GF-D8 (cell line): ENCODE measurements at places on chromosomes 16 and 17.

- DNase-seq, result no peak
Observed at GRCh38 chr17:48100591-48101011, 677 bp downstream of the CBX1 start.

DNA sequence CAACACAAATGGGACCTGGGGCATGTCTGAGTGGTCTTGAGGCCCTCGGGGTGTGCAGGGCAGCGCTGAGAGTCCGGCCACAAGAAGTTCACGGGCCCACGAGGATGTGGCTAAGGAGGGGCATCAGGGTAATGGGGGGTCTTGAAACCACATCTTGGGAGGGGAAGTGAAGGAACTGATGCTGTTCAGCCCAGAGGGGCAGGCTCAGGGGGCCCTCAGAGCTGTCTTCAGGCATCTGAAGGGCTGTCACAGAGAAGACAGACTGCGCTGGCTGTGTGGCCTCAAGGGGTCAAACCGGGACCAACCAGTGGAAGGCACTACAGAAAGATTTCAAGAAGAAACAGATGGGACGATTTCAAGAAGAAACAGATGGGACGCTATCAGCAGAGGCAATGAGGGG is 45.1 kb downstream of the ZNF423 start:
- no peak for DNase-seq

GRCh38 chr16:75821117-75821516 is 94.8 kb upstream of the CPHXL start:
- no peak for DNase-seq

GRCh38 chr16:965036-965395 is 5.8 kb downstream of the LMF1 start:
- no peak for DNase-seq

DNA sequence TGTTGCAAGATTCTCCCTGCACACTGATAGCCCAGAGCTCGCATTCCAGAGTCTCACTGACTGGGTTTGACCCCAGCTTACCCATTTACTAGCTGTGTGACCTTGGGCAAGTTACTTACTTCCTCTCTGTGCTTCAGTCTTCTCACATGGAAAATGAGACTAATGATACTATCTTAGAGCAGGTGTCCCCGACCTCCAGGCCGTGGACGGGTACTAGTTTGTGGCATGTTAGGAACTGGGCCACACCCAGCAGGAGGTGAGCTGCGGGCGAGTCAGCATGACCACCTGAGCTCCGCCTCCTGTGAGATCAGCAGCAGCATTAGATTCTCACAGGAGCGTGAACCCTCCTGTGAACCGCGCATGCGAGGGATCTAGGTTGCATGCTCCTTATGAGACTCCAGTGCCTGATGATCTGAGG is 15.8 kb downstream of the ANKFY1 start:
- DNase-seq, result no peak

GRCh38 chr17:5705876-5706576 is 121.7 kb upstream of the NLRP1 start:
- no peak for DNase-seq

DNA sequence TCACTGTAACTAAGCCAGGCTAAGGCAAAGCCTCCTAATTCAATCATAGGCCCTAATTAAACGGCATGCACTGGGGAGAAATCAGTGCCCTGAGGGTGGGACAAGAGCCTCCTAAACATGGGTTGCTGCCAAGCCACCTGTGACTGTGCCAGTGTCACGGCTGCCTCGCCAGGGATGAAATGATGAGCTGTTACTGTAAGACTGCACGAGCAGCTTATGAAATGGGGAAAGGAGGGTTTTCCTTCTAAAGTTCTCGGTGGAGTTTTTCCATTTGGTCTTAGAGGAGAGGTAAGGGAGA is 12.7 kb downstream of the TMEM11 start:
- no peak for DNase-seq

DNA sequence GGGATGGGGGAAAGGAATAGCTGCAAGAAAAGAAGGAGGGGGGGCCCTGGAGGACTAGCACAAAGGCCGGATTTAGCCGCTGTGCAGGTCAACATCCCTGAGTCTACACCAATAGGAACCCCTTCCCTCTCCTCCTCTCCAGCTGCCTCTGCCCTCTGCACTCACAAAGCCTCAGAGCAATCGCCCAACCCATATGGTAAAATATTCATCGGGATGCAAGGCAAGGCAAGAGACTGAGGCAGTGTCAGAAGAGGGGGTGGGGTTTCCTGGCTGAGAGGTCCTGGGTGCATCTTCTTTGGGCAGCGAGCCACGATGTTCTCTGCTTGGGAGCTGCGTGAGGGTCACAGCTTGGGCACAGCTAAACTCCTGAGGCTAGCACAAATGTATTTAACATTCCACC is 115.5 kb upstream of the NLRP1 start:
- no peak for DNase-seq

GRCh38 chr17:74491626-74492025 is 25.2 kb downstream of the CD300A start:
- peak; percentile 12 for DNase-seq

DNA sequence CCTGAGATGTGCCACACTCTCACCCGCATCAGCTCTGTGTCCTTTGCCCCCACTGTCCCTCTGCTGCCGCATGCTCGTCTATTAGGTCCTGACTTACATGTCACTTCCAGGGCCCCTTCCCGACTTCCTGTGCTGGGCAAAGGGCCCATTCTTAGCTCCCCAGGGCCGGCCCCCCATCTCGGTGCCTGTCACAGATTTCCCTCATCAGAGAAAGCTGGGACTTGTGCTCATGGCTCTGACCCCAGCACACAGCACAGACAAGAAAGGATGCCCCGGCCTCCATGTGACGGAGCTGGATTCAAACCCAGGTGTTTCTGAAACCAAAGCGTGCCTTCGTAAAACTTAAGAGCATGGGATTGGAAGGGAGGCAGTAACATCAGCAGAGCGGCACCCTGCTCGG is 5.9 kb upstream of the MAPK7 start:
- DNase-seq, result no peak

GRCh38 chr17:65172496-65173136 is 35.4 kb downstream of the RGS9 start:
- DNase-seq, result no peak

GRCh38 chr17:59512844-59513385 is 52.5 kb upstream of the DHX40 start:
- no peak for DNase-seq

DNA sequence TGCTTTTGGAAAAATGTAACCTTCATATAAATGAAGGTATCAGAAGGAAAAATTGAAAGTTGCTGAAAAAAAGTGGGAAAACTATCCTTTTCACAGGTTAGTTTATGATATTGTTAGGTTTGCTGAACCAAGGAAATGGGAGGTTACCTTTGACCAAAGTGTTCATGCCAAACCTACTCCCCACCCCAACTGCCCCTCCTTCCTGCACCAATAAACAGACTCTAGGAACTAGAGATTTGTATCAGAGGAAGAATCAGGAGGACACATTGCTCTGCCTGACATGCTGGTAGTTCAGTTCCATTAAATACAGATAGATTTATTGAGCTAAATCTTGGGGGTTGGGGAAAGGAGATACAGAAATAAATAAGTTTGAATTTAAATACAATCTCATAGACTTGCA is 18.2 kb downstream of the MYH8 start:
- no peak for DNase-seq

- peak; percentile 37 for DNase-seq
Observed at GRCh38 chr16:2515180-2515851, 1.6 kb downstream of the ATP6V0C start.

DNA sequence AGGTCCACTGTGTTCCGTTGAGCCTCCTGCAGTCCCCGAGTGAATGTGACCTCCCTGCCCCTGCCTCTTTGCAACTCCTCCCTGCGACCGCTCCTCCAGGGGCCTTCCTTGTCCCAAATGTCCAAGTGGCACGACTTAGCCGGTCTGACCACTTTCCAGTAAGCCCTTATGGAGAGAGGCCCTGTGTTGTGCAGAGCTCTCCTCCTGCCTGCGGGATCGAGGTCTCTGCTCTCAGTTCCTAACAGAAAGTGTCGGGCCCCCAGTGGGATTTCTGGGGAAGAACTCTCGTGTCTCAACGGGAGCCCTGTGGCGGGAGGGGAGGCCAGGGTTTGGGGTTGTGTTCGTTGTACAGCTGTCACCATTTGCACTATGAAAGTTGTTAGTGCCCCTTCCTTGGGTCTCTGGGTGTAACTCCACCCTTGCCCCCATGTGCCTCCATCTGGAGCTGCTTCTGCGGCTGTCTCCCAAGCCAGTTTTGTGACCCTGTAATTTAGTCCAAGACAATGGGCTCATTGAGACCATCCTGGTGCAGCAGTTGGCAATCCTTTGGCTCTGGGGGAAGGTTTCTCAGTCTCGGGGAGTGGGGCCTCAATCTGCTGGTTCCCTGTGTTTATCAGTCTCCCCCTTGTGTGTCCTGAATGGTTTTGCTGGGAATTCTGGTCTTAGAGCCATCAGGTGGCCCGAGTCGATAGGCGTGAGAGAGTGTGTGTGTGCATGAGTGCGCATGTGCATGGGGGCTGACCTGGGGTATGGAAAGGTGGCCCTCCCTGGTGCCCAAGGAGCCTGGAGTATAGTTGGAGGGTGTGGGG is 234.5 kb downstream of the SEC14L1 start:
- no peak for DNase-seq

DNA sequence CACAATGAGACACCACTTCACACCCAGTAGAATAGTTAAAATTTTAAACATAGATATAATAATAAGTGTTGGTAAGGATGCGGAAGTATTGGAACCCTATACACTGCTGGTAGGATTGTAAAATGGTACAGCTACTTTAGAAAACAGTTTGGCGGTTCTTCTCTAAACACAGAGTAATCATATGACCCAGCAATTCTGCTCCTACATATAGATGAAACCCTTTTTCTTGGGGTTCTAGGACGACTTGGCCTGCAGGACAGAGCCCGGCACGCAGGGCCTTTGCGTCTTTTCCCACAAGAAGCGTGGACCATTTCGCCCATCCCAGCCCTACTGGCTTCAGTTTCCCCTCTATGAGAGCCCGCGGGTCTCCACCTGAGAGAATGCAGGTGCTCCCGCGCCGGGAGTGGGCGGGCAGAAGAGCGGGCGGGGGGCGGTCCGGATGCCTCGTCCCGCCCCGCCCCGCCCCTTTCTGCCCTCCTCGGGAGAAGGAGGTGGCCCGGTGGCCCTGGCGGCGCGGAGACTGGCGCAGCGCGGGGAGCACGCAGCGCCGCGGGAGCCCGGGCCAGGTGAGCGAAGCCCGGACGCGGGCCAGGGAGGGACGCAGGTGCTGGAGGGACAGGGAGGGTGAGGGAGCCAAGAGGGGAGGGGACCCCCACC is at the start of gene SDR42E2:
SDR42E2 (plus strand) TSS at position 508 of the 657 bp plus-strand sequence. CDS start 3,077 bp downstream, outside the sequence.
- no peak for DNase-seq

DNA sequence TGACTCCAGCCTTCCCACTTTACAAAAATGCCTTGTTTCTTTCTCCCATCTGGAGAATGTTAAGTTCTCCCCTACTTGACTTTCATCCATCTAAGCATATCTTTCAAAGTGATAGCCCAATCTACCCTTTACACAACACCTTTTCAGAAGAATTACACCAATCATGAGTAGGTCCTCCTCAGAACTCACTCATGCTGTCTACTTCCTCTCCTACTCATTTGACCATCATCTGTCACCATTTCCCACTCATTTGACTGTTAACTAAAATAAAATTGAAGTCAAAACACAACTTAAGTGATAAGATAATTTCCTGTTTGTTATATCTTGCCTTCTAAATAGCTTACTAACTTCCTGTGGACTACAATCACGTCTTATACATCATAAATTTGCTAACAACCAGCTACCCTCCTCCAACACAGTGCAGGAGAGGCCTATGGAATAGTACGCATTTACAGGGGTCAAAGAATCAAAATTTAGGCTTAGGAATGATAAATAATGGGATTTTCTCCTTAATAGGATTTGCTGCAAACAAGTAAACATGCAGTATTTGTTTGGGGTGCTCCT is 16.1 kb downstream of the KCNJ16 start:
- no peak for DNase-seq

- DNase-seq, result no peak
Observed at GRCh38 chr16:54891346-54891745, 39.3 kb upstream of the IRX5 start.

DNA sequence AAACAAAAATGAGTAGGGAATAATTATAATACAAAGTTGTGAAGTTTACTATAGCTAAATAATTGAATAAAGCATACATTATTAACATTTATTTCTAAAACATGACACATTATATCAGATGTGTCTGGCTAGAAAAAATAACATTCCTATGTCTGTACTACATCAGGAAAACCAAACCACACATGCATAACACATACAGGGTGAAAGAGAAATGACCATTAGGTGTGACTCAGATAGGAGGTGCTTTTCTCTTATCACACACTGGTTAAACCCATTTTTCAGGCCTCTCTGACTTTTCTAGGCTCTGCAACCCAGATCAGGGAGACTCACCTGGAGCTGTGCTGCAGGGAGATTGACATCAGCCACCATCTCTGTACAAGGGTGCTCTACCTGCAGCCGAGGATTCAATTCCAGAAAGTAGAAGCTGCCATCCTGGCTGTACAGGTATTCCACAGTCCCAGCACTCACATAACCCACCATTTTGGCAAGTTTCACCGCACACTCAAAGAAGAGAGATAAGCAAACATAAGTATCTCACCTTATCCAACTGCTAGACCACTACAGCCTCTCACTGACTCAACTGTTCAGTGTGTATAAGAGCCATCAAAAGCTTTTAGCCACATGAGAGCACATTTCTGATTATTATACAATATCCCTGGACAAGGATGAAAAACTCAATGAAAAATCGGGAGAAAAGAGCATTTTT is 116.6 kb upstream of the C17orf78 start:
- DNase-seq, result no peak

DNA sequence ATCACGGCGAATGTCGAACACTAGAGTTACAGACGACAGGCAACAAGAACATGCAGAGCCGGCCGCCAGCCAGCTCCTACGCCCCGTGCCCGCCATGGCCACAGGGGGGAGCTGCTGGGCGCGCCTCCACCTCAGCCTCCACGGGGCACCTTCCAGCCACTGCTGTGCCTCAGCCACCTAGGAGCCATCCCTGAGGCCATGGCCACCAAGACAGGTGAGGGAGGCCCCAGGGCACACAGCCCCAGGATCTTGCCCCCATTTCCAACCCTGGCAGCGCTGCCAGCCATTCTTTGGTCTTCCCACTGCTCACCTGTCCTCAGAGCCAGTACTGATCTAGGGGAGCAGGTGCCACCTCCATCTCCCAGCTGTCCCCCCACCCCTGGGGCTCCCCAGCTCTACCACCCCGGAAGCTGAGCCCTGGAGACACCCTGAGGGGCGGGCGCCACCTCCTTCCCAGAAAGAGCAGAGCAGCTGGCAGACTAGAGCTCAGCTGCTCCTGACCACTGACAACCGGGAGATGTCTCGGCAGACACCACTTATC is 11.8 kb downstream of the GNPTG start:
- DNase-seq, result no peak

- DNase-seq, result no peak
Observed at GRCh38 chr17:35568561-35568960, 7.9 kb upstream of the SLFN14 start.

- DNase-seq, result peak; percentile 8
Observed at GRCh38 chr17:42405963-42406495, 17.0 kb downstream of the CAVIN1 start.

- DNase-seq, result no peak
Observed at GRCh38 chr17:81030741-81031565, 4.0 kb upstream of the BAIAP2 start.

GRCh38 chr16:51636920-51637769 is 486.1 kb upstream of the SALL1 start:
- no peak for DNase-seq
